ENCODE measurements at places on chromosomes 6 and 20.

DNA sequence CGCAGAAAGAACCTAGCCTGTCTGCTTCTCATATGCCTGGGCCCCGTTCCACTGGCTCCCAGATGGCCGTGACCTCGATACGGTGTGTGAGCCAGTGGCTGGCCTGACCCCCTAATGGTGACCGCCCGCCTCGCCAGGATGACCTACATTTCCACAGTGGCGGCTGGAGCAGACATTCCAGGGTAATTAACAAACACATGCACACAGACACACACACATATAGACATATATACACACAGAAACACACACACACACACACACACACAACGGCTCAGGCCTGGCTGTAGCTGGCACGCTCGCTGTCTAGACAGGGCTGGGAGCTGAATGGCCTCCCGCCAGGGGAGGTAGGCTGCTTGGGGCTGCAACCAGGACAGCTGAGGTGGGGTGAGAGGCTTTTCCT, 227.1 kb downstream of the ANKRD60 start:
- no peaks in the 10 kb centered on the region for H3K4me1 ChIP-seq
- no peak overlapping the region for H3K27ac ChIP-seq
- DNase-seq: no peak
- H3K4me3 ChIP-seq: no peak overlapping the region

DNA sequence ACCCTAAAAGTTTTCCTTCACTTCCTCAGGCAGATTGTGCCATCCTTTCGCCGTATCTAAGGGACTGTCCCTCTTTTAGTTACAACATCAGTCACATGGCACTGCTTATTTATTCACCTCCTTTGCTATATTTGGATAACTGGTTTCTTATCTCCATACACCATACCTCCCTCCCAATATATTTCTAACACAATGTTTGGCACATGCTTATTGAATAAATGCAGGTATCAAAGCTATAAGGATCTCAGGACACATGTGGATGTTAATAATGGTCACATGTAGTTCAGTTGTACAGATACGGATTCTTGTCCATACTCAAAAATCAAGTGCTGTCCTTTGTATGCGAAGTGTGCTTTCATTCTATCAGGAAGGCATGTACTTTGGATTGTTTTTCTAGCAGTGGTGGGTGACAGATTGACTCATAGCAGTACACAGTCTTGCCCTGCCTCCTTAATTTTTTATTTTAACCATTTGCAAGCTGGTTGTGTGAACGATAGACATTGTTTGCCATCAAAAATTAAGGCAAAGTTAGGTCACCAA, 407.1 kb upstream of the RUNX2 start:
- peaks cover 4% of the 10 kb centered on the region for H3K36me3 ChIP-seq
- peaks cover 47% of the 10 kb centered on the region for H3K4me1 ChIP-seq
- H3K27me3 ChIP-seq: no peaks in the 10 kb centered on the region
- no peak overlapping the region for H3K27ac ChIP-seq

- peaks cover 5% of the 10 kb centered on the region for H3K4me1 ChIP-seq
- no peaks in the 10 kb centered on the region for H3K27me3 ChIP-seq
- H3K4me3 ChIP-seq: no peak overlapping the region
Observed at GRCh38 chr20:37980876-37981275, 52.4 kb downstream of the TTI1 start.

DNA sequence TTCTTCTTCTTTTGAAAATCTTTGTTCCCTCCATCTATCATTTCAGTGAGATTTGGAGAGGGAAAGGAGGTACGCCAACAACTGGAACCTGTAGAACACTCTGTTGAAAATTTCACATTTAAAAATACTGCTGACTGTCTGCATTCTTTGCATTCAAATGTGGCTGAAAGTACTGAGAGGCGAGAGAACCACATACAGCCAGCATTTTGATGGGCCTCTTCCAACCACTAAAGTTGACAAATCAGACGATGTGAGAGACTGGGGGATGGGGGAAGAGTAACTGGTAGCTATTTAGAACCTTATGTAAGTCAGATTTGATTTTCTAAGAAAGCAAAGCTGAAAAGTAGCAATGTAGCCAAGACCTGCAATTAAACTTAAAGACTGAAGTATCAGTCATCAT, 77.5 kb downstream of the FKBP5 start:
- H3K36me3 ChIP-seq: peaks cover 57% of the 10 kb centered on the region
- H3K4me3 ChIP-seq: peak overlapping the region; percentile 48
- no peak for DNase-seq

DNA sequence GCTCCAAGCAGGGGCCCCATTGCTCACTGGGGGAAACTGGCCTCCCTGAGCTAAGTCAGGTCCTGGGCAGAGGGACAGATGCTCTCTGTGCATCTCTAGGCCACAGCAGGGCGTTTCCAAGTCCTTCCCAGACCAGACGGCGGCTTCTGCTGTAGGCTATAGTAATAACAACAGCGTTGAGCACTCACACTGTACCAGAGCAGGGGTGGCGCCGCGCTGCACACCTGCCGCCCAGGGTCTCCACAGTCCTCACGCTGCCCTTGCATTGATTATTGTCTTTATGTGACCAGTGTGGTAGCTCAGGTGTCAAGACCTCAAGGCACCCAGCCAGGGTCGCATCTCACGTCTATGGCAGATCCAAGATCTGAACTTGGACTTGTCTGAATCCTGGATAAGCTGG, 14.9 kb upstream of the CCN5 start:
- DNase-seq: no peak
- no peak overlapping the region for H3K4me3 ChIP-seq
- no peak overlapping the region for H3K27ac ChIP-seq
- no peaks in the 10 kb centered on the region for H3K4me1 ChIP-seq
- H3K36me3 ChIP-seq: no peaks in the 10 kb centered on the region

GRCh38 chr20:50303573-50304500, 113.2 kb downstream of the CEBPB start:
- no peak for DNase-seq
- H3K27me3 ChIP-seq: peaks cover 4% of the 10 kb centered on the region
- H3K4me1 ChIP-seq: no peaks in the 10 kb centered on the region
- H3K36me3 ChIP-seq: no peaks in the 10 kb centered on the region
- no peak overlapping the region for H3K4me3 ChIP-seq

GRCh38 chr6:102356170-102356569, 962.7 kb downstream of the GRIK2 start:
- no peak for DNase-seq
- H3K27ac ChIP-seq: no peak overlapping the region
- H3K4me3 ChIP-seq: no peak overlapping the region
- H3K27me3 ChIP-seq: no peaks in the 10 kb centered on the region
- no peaks in the 10 kb centered on the region for H3K4me1 ChIP-seq

DNA sequence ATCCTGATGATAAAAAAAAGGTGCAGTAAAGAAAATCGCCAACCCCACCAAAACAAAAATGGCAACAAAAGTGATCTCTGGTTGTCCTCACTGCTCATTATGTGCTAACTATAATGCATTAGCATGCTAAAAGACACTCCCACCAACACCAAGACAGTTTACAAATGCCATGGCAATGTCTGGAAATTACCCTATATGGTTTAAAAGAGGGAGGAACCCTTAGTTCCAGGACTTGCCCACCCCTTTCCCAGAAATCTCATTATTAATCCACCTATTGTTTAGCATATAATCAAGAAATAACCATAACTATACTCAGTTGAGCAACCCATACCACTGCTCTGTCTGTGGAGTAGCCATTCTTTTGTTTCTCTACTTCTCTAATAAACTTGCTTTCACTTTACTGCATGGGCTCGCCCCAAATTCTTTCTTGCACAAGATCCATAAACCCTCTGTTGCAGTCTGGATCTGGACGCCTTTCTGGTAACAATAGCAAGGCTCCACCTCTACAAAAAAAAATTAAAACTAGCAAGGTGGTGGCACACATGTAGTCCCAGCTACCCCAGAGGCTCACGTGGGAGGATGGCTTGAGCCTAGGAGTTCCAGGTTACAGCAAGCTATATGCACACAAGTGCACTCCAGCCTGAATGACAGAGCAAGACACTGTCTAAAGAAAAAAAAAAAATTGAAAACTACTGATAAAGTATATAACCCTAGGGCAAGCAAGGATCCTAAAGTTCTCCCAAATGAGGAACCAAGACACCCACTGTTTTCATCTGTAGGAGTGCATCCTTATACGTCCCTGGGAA, 278.8 kb upstream of the JARID2 start:
- H3K36me3 ChIP-seq: peaks cover 3% of the 10 kb centered on the region
- no peak overlapping the region for H3K27ac ChIP-seq
- no peak overlapping the region for H3K4me3 ChIP-seq

- no peaks in the 10 kb centered on the region for H3K36me3 ChIP-seq
- no peaks in the 10 kb centered on the region for H3K27me3 ChIP-seq
- H3K4me1 ChIP-seq: no peaks in the 10 kb centered on the region
- DNase-seq: no peak
- H3K27ac ChIP-seq: no peak overlapping the region
- no peak overlapping the region for H3K4me3 ChIP-seq
Observed at GRCh38 chr6:121134922-121135321, 199.4 kb downstream of the TBC1D32 start.

GRCh38 chr6:37799263-37799644, 20.3 kb upstream of the ZFAND3 start:
- H3K27ac ChIP-seq: no peak overlapping the region
- H3K27me3 ChIP-seq: peaks cover 19% of the 10 kb centered on the region
- DNase-seq: no peak
- H3K36me3 ChIP-seq: no peaks in the 10 kb centered on the region
- no peak overlapping the region for H3K4me3 ChIP-seq
